ENCODE measurements at places on chromosomes 2 and 18. TPM values are rescaled to one million over a fixed set of nuclear protein-coding genes. Genes with fewer than 3 reads are reported as not detected.

RESP18 gene
- not detected for total RNA-seq

CDC42EP3 gene
- total RNA-seq: 27.9 TPM

SPATA3 gene
- not detected for total RNA-seq

FBXO48 gene
- 0.49 TPM for total RNA-seq

SLC19A3 gene
- 3.1 TPM for total RNA-seq

ZAP70 gene
- total RNA-seq: not detected

GREB1L gene
- total RNA-seq: 0.95 TPM

SCYGR1 gene
- not detected for total RNA-seq

RNF152 gene
- total RNA-seq: not detected

IL36RN gene
- 0.59 TPM for total RNA-seq

PRSS56 gene
- 0.27 TPM for total RNA-seq

NT5DC4 gene
- not detected for total RNA-seq
